ENCODE measurements at places on chromosomes 3 and 15. TPM values are rescaled to one million over a fixed set of nuclear protein-coding genes. Genes with fewer than 3 reads are reported as not detected.

The KBTBD12 gene
- not detected for total RNA-seq

DNA sequence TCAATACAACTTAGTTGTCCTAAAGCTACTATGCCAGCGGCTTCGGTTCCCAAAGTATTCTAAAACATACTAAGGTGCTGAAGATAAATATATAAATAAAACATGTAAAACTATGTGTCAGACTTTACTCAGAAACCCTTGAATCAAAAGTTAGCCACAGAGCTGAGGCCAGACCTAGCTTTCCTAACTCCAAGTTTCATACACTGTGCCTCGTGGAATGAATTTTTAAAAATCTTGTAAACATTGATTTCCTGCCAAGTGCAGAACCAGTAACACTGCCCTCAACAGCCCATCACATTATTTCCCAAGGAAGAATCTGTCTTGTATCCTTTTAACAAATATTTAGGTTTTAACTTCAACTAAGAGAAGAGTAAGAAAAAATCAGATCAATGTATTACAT is 36.4 kb downstream of the TAMM41 start:
- no peak for DNase-seq

DNA sequence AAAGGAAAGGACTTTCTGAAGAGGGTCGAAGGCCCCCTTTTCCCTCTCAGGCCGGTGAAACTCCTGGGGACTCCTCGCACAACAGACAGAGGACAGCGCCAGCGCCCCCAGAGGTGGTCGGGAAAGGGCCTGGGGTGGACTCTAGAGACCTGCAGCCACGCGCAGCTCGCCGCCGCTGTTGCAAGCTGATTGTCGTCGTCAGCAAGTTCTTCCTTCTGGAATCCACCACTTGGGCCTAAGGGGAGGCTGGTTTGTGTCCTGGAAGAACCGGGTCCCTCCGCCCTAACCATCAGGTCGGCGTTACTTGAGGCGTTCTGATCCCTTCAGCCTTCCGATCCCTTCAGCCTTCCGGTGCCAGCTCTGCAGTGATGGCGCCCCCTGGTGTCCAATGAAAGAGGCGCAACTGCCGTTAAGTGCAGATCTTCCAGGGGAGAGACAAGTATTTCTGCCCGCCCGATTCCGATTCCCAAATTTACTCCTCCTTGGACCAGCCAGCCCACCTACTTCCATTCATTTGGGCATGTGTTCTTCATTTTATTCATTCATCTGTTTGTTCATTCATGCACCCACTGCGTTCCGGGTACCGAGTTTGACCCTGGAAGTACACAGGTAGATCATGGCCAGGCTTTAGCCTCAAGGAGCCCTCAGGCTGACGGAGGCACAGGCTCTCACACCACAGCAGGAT is 77.2 kb upstream of the SLC6A11 start:
- peak; percentile 73 for DNase-seq

DNA sequence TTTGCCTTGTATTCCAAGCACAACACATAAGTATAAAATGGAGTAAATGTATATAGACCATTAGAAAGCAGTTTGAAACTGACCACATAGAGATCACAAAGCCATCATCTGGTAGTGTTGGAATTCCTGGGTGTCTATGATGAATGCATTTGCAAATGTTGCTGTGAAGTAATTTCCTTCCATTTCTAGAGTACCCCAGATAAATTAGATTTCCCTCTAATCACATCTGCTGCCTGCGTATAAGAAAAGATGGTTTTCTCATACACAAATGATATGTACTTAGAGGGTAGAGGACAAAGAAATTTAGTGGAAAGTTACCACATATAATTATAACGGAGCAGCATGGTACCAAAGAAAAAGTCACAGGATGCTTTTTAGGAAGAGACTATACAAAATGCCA is 1117.8 kb downstream of the IGSF11 start:
- no peak for DNase-seq

The MAP6D1 gene
- 0.91 TPM for total RNA-seq
